GM13977 (cell line): ENCODE measurements at places on chromosomes 3 and 15.

DNA sequence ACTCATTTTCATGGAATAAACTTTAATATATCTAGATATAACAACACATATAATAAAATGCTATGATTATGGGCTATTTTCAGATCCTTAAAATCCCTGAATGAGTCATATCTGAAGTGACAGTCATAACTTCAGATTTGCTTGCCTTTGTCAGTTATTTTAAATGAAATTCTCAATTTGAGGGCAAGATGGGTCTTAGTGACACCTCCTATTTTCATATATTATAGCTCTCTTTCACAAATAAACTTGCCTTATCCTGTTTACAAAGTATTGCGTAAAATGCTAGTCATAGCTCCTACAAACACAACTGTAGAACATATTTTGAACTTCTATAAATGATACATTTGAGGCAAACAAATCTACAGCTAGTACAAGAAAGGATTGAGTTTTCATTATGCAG, 6.2 kb upstream of the THRB start:
- DNase-seq = no peak

DNA sequence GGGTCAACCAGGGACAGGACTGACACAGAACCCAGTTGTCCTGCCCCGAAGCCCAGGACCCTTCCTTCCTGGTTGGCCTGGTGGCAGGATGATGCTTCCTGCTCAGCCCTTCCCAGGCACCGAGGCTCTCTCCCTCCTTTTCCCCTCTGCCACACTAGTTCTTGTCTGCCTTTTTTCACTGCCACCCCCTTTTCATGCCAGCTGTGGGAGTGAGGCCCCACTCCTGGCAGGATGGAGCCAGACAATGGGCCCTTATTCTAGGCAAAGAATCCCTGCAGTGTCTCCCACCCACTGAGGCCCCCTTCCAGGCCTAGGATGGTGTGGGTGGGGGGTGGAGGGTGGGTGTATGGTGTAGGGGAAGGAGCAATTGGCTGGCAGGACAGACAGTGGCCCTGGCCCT, 1.1 kb upstream of the SCAMP5 start:
- no peak for DNase-seq

DNA sequence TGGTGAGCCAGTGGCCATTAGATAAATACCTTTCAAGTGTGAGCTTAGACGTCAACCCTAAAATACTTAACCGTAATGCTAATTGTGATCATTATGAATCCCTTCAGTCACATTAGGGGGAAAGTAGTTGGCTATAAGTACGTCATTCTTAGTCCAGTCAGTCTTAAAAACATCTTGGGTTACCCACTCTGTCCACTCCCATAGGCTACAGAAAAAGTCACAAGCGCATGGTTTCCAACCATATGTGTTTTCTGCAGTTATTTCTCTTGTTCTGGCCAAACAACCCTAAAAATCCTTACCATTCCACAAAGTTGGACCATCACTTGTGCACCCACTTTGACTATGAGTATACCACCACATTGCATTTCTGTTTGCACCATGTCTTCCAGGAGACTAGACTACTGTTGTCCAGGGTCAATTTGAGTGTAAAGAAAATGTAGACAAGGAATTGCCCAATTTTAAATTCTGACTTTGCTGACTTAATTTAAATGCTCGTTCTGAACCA, 3.3 kb downstream of the RPL15 start:
- no peak for DNase-seq

- no peak for DNase-seq
Measured at GRCh38 chr3:58651276-58651675, 15.3 kb downstream of the FAM3D start.

DNA sequence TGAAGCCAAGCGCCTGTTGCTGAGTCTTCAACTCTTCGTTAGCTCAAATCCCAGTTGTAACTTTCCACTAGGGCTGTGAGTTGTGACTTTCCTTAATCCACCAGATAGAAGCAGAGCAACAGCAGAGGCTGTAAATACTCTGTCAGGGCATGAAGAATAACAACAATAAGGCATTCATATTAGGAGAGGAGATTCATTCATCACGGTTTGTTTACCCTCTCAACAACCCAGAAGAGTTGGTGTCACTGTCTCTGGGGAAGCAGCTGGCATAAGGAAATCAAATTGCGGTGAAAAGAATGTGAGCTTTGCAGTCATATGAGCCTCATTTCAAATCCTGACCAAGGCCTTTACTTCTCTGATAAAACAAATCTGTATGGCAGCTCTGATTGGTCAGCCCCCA, 184.8 kb downstream of the SHQ1 start:
- no peak for DNase-seq

- DNase-seq = peak; percentile 85
Measured at GRCh38 chr3:42539871-42540714, 37.6 kb downstream of the VIPR1 start.

- DNase-seq = no peak
Measured at GRCh38 chr3:182524711-182525401, 268.4 kb upstream of the ATP11B start.

DNA sequence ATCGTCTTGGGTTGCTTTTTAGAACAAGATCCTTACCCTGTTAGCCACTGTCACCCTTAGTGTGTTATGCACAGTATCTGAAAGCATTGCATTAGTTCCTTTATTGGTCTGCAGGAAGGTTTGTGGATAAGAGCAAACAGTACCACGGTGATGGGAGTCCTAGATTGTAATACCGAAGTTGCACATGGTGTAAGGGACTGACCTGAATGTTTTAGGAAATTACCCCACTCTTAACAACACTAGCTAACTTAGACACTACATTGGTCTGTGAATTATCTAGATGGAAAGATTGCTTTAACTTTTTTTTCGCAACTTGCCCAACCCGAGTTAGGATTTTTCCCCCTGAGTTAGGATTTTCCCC, 1.3 kb downstream of the STT3B start:
- DNase-seq = no peak

- peak; percentile 29 for DNase-seq
Measured at GRCh38 chr3:27723001-27723445, 900 bp upstream of the EOMES start.

DNA sequence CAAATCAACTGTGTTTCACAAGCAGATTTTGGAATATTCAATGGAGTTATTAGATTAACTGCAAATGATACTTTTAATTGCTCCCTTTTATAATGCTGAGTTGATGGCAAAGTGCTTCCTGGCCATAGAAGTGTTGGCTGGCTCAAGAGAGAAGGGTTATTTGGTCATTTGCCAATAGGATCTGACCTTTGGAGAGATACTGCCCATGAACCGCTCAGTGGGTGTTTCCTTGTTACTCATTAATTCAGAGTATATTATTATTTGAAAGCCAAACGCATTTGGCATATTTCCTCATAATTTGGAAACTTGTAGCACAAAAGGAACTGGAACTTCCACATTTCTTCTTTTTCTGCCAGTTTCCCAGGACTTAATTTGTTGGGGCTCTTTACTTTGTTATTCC, 234.7 kb downstream of the CDIN1 start:
- DNase-seq = no peak
